ENCODE measurements at places on chromosomes 13 and 19. TPM values are rescaled to one million over a fixed set of nuclear protein-coding genes. Genes with fewer than 3 reads are reported as not detected.

OLFM2 gene
- 7.5 TPM for total RNA-seq

PSPN gene
- 0.69 TPM for total RNA-seq

ASPDH gene
- total RNA-seq = not detected

ZNF571 gene
- 0.99 TPM for total RNA-seq

AP2S1 gene
- 296 TPM for total RNA-seq

CEACAM21 gene
- not detected for total RNA-seq

PDS5B gene
- 9.7 TPM for total RNA-seq

JAK3 gene
- total RNA-seq = 0.32 TPM

ZNF653 gene
- total RNA-seq = 4.9 TPM

Measured in A549 treated with ZK216348 at 1 μM for 4 hours (cell line).